ENCODE measurements at places on chromosomes 2 and 18. TPM values are rescaled to one million over a fixed set of nuclear protein-coding genes. Genes with fewer than 3 reads are reported as not detected.

M1AP gene
- polyA plus RNA-seq, result not detected

- no peak for DNase-seq
These were observed 30.7 kb upstream of the SLC35F6 start for GRCh38 chr2:26733413-26733812.

AGXT gene
- not detected for polyA plus RNA-seq

- peak; percentile 29 for DNase-seq
These were observed 14.2 kb downstream of the PMS1 start for GRCh38 chr2:189798312-189799029.

MSTN gene
- not detected for polyA plus RNA-seq

- peak; percentile 15 for DNase-seq
These were observed 476.0 kb downstream of the EIPR1 start for GRCh38 chr2:2901384-2902345.

GRCh38 chr2:178374865-178375264 lies 76.1 kb downstream of the PRKRA start:
- no peak for DNase-seq

- no peak for DNase-seq
These were observed 208.4 kb upstream of the TMEM200C start for GRCh38 chr18:6103741-6104140.

GRCh38 chr2:160940699-160941098 lies 219.5 kb upstream of the TANK start:
- no peak for DNase-seq

DNA sequence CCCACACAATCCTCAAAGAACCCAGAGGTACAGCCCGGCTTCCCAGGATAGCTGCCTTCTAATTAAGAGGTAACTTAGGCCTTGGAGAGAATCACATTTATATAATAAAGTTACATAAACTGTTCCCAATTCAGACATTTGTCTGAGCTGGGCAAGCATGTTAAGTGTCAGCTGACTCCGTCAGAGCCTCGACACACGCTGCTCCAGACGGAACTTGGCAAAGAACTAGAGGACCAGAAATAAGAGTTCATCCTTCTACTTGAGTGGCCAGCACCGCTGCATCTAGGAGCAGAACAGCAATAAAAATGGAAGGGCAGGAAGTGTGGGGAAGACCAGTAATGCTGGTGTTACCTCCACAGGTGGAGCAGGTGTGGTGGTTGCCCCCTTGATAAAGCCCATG lies 80.5 kb downstream of the MYO5B start:
- DNase-seq, result no peak

TBR1 gene
- not detected for polyA plus RNA-seq

- DNase-seq, result no peak
These were observed 1.9 kb downstream of the GLI2 start for GRCh38 chr2:120737340-120738101.

GRCh38 chr2:118806797-118807667 lies 40.4 kb downstream of the EN1 start:
- DNase-seq, result no peak

GRCh38 chr2:232336981-232337720 lies 41.4 kb upstream of the ALPP start:
- no peak for DNase-seq

- no peak for DNase-seq
These were observed 58.3 kb upstream of the ID2 start for GRCh38 chr2:8623576-8623957.

GRCh38 chr2:18651842-18652774 lies 62.7 kb upstream of the NT5C1B start:
- DNase-seq, result no peak

- no peak for DNase-seq
These were observed 88.2 kb downstream of the DTNB start for GRCh38 chr2:25585189-25585588.

DNA sequence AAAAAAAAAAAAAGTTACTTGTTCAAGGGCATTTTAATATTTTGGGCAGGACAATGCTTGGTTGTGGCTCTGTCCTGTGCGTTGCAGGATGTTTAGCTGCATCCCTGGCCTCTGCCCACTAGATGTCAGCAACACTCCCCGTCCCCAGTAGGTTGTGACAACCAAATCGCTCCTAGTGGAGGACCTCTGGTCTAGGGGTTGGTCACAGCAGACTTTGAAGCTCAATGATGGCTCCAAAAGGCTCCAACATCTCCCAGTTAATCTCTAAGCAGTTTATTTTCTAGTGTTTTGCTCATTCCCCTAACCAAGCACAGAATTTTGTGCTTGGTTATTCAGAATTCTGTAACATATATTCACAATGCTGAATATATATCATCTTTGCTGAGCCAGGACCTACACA lies 67.0 kb downstream of the CHRNA1 start:
- peak; percentile 49 for DNase-seq

- DNase-seq, result no peak
These were observed 56.2 kb downstream of the KCNG2 start for GRCh38 chr18:79853993-79854364.

GRCh38 chr2:151361674-151362370 lies 4.4 kb downstream of the TNFAIP6 start:
- DNase-seq, result no peak
